ENCODE measurements at places on chromosomes 12 and 14.

DNA sequence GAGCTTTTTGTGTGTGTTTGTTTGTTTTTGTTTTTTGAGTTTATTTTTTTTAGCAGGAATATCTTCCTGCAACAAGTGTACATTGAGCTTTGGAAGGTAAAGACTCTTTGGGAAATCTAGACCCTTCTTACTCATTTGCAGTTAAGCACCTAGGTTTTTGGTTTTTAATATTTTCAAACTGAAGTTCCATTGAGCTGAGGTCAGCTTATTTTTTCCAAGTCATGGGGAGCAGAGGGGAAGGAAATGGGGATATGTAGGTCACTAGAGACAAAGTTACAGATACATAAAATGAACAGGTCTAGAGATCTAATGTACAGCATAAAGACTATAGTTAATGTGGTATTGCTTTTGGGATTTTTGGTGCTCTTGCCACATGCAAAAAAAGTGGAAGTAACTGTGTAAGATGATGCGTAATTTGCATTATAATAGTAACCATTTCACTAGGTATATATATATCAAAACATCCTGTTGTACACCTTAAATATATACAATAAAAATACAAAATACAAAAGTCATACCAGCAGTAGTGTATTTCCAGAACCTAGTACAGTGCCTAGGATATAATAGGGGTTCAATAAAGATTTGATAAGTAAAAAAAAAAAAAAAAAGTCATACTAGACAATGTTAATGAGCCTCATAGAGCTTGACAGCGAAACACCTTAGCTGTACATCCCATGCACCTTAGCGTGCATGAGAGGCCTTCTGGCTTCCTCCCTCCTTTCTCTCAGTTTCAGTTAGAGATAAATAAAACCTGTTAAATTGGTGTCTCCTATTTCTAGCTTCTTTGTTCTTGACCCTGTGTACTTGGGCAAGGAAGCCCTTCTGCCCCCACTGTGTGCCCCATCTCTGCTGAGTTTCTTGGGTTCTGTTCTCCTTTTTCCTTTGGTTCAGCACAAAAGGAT is 22.7 kb downstream of the CGRRF1 start:
- no peak for DNase-seq

GRCh38 chr12:52220477-52220876 is 12.6 kb upstream of the KRT7 start:
- no peak for DNase-seq

DNA sequence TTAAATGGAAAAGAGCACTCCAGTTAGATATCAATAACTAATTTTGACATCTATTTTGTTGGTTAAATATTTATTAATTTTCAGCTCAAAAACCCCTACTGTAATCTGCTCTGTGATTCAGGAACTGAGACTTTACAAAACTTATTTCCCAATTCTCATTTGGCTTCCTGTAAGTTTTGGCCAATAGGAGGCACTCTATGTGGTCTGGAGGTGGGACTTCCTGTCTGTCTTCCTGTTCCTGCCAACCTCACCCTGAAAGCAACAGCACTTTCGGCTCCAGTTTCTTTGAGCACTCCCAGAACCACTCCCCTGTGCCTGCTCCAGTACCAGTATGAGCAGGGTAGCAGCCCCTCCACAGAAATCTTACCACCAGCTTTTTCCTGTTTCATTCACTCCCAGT is 1027.0 kb downstream of the VRK1 start:
- no peak for DNase-seq

- DNase-seq = no peak
Observed at GRCh38 chr12:124458220-124458991, 109.0 kb downstream of the NCOR2 start.

DNA sequence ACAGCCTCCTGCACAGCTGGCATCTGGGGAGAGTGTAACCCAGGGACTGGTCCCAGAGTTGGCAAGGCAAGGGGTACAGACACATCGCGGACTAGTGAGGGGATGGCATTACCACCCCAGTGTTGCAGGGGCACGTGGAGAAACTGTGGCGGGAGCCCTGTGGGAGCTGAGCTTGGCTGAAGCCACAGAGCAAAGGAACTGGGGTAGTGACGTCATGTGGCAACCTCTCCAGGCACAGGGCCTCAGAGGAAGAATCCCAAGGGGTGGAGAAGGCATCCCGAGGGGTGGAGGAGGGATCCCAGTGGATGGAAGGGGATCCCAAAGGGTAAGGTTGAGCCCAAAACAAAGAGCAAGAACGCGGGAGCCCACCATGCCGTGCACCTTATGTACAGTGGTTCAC is 70.1 kb downstream of the GSC start:
- DNase-seq = no peak

DNA sequence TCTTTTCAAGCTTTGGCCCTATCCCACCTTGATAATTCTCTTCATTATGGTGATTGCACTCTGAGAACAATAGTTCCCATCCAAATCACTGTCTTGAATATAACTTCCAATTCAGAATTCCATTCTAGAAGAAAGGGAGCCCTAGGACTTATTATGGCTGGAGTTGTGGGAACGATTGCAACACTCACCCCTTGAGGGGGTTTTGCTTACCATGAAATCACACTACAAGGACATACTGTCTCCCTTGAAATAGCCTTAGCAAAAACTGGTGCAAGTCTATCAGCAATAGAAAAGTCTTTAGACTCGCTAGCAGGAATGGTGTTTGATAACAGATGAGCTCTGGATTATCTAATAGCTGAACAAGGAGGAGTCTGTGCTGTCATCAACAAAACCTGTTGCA is 31.4 kb upstream of the OXA1L start:
- no peak for DNase-seq

GRCh38 chr12:96466939-96467751 is 22.2 kb upstream of the CFAP54 start:
- no peak for DNase-seq

- DNase-seq = no peak
Observed at GRCh38 chr14:45089813-45090212, 5.9 kb downstream of the PRPF39 start.

GRCh38 chr14:92900660-92901059 is 22.3 kb upstream of the CHGA start:
- no peak for DNase-seq

DNA sequence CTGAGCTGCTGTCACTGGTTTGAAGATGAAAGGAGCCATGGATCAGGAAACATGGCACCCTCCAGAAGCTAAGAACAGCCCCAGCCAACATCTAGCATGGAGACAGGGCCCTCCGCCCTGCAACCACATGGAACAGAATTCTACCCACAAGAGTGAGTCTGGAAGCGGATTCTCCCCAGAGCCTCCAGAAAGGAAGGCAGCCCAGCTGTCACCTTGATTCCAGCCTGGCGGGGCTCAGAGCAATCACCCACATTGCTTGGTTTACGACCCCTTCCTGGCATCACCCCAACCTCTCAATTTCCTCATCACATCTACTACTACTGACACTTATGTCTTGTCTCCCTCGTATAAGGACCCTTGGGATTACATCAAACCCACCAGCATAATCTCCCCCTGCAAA is 38.5 kb downstream of the OAS2 start:
- no peak for DNase-seq

DNA sequence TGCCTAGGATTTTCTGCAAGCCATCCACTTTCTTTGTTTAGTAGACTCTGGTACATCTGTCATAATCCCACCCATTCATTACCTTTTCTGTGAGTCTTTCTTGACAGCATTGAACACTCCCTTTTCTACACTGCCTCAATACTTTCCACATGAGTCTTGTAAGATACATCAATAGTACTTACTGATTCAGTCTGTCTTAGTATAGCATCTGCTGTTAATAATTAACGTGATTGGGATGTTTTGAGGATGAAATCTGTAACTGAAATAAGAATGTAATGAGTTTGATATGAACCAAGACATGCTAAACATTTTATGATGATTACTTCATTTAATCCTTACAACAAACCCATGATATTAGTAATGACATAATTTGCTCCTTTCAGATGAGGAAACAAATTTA is 196.2 kb upstream of the FOXG1 start:
- DNase-seq = no peak

GRCh38 chr14:34775342-34775741 is 60.9 kb upstream of the CFL2 start:
- DNase-seq = no peak

GRCh38 chr14:49692193-49692757 is 645 bp upstream of the KLHDC1 start:
- no peak for DNase-seq

GRCh38 chr12:66270613-66271012 is 31.7 kb upstream of the HELB start:
- no peak for DNase-seq

DNA sequence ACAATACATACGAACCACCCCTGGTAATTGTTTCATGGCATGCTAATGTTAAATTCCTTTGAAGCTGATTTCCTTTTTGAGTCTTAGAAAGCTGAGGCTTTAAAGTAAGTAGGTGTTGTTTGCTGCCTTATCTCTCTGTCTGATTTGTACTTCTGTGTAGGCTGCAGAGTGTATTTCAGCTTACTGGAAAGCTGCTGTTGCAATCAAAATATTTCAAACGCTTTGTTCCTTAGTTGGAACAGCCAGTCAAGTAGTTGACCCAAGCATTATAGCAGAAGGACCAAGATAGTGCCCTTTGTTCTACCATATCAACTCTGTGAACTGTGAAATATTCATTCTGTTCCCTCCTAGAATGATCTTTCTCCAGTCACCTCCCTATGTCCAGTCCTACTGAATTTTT is 3.1 kb downstream of the PKP2 start:
- DNase-seq = no peak

GRCh38 chr12:125470838-125471783 is 405.9 kb downstream of the AACS start:
- no peak for DNase-seq

DNA sequence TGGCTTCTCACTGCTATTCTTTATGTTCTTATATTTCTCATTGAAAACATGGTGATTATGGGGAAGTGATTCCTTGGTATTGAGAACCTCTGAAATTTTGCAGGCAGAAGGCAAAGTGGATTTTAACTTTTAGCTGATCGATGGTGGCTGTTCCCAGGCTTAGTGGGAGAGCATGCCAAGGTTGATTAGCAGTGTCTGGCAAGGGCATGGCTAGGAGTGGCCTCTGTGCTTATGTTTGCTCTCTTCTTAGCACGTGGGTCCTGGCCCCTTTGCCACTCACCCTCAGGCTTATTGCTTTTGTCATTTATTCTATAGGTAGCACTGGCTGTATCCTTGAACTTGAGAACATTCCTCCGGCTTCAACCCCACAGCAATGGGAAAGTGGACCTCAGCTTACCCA is 2.1 kb downstream of the MVK start:
- no peak for DNase-seq

GRCh38 chr14:93706360-93706955 is 81.8 kb downstream of the PRIMA1 start:
- DNase-seq = no peak

- no peak for DNase-seq
Observed at GRCh38 chr12:63897931-63898330, 53.4 kb downstream of the SRGAP1 start.

DNA sequence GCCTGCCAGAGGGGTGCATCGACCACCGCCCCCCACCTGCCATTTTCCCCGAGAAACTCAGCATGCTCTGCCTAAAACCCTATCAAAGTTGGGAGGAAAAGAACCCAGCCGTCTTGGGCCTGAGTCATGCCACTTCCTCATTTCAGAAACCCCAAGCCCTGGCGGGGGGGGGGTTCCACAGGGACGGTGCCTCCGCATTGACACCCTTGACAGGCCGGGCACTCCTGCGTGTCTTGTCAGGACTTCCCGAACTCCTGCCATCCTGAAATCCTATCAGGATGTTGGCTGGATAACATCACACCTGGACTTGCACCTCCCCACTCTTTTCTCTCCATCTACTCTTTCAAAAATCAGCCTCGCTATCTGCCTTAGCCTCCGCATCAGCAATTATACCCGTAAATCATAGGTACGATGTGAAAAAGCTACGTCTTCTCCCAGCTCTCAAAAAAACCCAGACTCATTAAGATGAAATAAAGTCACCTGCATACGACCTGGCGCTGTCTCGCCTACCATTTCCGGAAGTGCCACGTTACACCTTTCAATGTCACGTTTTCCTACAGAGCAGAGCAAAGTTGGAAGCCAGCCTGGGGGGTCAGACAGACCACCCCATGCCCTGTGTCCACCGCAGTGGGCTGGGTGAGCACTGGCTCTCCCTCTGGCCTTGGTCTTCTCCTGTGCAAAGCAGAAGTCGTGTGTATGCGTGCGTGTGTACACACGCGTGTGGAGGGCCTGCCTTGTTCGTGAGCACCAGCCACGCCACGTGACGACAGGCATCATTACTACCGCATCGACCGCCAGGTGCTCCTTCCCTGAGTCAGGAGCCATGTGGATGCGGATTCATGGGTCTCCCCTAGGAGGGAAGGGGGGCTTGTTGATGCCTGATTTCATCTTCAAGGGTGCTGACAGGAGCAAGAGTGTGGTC is 96.7 kb downstream of the RFLNA start:
- DNase-seq = peak; percentile 62

GRCh38 chr12:79689061-79689476 is 1.7 kb downstream of the PAWR start:
- DNase-seq = no peak

DNA sequence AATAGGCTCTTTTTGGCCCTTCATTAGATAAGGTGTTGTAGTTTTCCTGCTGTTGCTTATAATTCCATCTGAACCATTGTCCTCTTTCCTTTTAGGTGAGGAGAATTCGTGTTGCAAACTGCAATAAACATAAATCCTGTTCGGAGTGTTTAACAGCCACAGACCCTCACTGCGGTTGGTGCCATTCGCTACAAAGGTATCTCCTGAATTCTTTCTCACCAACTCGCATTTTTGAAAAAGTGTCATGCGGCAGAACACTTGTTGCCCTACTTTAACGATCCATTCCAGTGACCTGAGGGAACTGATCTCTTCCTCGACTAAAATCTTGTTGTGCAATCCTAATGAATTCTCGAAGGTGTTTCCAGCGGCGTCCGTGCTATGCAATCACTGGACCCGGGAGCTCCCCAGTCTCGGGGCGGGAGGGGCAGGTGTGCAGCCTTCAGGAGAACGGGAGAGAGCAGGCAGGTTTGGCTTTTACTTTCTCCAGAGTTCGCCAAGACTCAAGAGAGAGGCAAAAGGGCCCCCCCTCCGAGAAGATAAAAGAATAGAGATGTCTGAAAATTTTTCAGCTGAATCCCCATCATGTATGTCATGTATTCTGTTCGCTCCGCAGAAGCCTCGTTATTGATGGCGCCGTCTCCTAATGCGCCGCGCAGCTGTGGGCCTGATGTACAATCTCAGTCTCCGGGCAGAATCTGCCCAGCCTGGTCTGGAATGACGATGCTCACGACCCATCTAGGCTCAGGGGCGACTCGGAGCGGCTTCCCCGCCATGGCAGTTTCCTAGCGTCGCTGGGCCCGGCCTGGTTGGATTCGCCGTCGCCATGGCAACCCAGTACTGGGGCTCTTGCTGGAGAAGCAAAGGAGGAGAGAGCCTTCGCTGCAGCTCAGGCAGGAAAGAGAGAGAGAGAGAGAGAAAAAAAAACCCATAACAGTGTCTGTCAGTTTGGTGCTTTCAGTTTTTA is 38.2 kb downstream of the PLXNC1 start:
- DNase-seq = no peak

DNA sequence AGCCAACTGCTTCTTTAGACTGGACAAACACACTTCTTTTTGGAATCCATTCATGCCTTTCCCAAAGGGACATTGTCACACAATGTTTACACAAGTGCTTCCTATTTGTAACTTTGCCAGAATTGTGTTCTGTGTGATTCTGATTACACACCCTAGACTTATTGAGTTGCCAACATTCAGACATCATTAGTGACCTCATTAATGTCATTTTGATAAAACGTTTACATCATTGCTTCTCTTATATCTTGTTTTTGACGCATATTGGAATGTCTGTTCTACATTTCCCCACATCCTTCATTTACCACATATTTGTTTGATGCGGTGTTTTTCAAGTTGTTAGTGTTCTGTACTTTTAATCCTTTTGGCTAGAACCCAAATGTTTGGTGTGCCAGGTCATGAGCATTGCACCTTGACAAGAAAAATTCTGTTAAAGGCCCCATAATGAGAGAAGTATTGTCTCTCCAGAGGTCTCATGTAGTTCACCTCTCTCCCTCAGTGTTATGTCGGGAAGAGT is 305.5 kb downstream of the AEBP2 start:
- DNase-seq = no peak
